ENCODE measurements at places on chromosomes 4 and X. TPM values are rescaled to one million over a fixed set of nuclear protein-coding genes. Genes with fewer than 3 reads are reported as not detected.

TBC1D8B gene
- total RNA-seq, result 1.5 TPM

RNF212 gene
- total RNA-seq, result 0.88 TPM

ARMCX6 gene
- total RNA-seq, result 41.2 TPM

- H3K36me3 ChIP-seq, result no peaks in the 10 kb centered on the region
- no peak for DNase-seq
- no peak overlapping the region for H3K27ac ChIP-seq
- no peaks in the 10 kb centered on the region for H3K27me3 ChIP-seq
Measured at GRCh38 chr4:82630079-82630478, 68.3 kb upstream of the TMEM150C start.

DNA sequence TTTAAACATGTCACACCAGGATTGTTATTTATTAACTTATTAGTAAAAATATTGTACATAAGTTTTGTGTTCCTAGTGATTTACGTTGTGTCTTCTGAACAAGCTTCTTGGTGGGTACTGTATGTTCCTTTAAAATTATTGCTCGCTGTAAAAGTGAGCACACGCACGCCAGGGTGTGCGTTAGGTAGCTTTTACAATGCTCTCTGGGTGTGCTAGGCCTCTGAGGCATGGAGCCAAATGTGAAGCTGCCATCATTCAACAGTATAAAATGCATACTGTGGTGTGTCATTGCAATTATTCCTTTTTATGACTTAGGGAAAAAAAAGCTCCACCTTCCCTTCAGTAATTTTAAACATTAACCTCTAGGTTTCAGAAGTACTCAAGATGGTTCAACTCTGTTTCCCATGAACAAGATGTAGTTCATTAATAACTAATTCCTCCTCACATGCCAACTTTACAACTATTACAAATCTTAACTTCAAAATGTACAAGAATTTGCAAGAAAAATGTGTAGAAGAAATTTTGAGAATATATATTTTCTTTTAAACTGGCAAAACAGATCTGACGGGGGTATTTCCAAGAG, 42.4 kb downstream of the ATOH1 start:
- H3K27me3 ChIP-seq, result no peaks in the 10 kb centered on the region
- no peak for DNase-seq
- H3K27ac ChIP-seq, result no peak overlapping the region
- H3K4me3 ChIP-seq, result no peak overlapping the region

Measured in activated CD4-positive, alpha-beta memory T cell treated with anti-CD3 and anti-CD28 coated beads, Interleukin-2, amount 10 ng/mL, durations not matched to agents 7 days and 5 days (primary cell).